Stimulated activated naive CD8-positive, alpha-beta T cell treated with anti-CD3 and anti-CD28 coated beads, Interleukin-15, Interleukin-2, amounts not matched to agents 100 U/mL and 50 U/mL, for 24 hours (primary cell): ENCODE measurements at places on chromosomes 12 and 14.

DNA sequence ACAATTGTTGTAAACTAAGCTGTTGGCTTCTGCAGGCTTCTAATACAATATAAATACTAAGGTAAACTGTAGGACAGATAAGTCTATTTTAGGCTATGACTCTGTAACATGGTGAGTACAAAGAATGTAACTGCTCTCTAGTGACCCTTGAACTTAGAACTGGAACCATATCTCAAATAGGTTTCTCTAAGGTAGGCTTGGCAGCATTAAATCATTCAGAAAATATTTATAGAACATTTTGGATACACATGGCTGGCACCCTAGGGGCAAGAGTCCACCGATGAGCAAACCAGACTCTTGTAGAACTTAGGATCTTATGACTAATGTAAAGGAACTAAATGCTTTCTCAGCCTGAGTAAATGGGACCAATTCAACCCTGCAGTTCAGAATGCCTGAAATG, 19.4 kb upstream of the SLC25A3 start:
- DNase-seq, result no peak

DNA sequence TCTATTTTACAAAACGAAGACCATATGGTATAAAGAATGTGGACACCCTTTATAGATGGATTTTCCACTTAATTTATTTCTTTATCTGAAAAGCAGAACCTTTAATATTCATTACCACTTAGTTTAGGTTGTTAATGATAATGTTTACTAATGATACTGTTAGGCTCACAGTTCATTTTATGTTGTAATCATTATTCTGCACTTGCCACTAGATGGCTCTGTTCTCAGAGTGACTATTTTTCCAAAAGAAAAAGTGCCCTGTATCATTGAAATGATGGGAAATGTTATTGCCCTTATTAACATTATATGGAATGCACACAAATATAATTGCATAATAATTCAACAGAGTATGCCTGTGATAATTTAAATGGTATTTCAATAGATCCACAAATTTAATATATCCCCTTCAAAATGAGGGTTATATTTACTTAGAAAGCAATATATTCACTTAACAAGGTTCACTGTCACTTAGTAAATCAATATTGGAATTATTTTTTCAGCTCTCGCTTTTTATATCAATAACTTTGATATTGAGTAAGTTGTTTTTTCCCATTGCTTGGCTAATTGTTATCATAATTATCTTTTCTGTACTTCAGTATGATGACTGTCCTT, 95.7 kb downstream of the PDE3A start:
- no peak for DNase-seq

- DNase-seq, result no peak
Observed at GRCh38 chr12:61542551-61542950, 717.7 kb upstream of the USP15 start.

DNA sequence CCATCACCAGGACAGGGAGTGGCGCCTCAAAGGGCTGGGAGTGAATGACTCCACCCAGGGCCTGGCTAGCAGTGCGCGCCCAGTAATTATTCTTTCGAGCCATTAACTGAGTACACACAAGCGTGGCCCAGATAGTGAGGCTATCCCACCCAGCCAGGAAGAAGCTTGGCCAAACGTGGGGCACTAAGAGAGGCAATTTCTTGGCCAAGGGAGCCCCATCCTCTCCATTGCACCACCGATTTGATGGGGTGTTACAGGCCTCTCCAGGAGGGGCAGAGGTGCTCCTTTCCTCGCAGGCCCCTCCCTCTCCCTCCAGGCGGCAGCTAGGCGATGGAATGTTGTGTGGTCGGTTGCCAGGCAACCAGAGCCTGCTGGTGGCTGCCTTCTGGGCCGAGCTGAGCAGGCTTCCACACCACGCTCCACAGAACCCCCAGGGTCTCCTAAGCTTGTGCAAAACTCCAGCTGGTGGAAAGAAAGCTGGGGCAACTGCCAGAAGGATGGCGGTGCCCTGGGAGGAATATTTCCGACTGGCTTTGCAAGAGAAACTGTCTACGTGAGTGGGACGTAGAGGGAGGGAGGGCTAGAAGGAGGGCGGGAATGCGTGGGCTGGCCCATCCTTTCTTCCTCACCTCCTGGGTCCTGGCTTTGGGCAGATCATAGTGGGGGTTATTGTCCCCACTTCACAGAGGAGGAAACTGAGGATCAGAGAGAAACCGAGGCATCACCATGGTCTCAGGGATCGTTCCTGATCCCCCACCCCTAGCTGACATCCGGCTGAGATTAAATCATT, at the start of gene CFAP73:
TSS of gene CFAP73 (plus strand) at position 364 of the 790 bp plus-strand sequence. CDS start at position 498, 134 bp downstream.
- peak; percentile 40 for DNase-seq

- no peak for DNase-seq
Observed at GRCh38 chr12:132605892-132606291, 4.5 kb downstream of the LRCOL1 start.

DNA sequence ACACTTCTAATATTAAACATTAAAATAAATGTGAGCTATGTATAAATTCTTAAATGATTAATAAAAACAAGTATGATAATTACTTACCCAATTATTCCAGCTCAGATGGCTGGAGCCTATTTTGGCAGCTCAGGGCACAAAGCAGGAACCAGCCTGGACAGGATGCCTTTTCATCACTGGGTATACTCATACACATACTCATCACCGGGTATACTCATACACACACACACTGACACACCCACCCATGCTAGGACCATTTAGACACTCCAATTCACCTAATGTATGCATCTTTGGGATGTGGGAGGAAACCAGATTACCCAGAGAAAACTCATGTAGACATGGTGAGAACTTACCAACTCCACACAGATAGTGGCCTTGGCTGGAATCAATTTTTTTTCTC, 57.9 kb upstream of the CNOT2 start:
- no peak for DNase-seq

- no peak for DNase-seq
Observed at GRCh38 chr12:31868965-31869364, 90.2 kb upstream of the RESF1 start.
